ENCODE measurements at places on chromosomes 2 and 18. TPM values are rescaled to one million over a fixed set of nuclear protein-coding genes. Genes with fewer than 3 reads are reported as not detected.

Gene LYG2
- total RNA-seq, result 9.6 TPM

Gene CABLES1
- total RNA-seq, result 52.5 TPM

Gene SP140
- total RNA-seq, result not detected

- DNase-seq, result no peak
Measured at GRCh38 chr18:50751947-50752346, 67.9 kb downstream of the MRO start.

GRCh38 chr2:207558079-207558491 is 28.3 kb downstream of the CREB1 start:
- no peak for DNase-seq

DNA sequence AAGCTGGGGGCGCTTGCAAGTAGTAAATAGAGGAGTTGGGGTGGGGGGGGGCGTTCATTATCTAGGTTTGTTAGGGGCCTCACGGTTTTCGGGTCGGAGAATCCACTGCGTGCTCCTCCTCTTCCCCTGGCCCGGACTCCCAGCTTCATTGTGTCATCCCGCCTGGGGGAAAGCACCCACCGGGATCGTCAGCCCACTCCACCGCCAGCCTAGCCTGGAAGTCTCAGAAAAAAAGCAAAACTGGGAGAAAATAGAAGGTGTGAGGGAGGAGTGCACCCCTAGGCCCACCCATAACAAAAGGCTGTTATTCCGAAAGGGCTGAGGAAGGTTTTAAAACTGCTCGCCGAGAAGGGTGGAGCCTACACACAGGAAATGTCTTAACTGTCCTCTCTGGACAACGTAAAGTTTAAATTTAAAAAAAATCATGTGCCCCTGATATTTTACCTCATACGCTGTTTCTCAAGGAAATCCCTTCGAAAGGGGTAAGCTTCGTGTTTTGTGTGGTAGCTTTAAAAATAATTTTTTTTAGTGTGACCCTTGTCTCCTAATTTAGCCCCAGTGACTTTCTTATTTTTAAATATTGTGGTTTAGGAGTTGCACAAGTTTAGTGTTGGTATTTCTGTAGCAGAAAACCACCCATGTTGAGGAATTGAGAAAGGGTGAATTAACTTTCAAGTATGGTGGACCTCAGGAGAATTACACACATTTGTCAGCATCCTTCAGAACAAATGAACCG is 104.2 kb downstream of the SPTBN1 start:
- DNase-seq, result no peak

Gene PTPRM
- total RNA-seq, result 21.4 TPM

GRCh38 chr2:217273851-217274250 is 414.0 kb upstream of the TNP1 start:
- DNase-seq, result no peak

DNA sequence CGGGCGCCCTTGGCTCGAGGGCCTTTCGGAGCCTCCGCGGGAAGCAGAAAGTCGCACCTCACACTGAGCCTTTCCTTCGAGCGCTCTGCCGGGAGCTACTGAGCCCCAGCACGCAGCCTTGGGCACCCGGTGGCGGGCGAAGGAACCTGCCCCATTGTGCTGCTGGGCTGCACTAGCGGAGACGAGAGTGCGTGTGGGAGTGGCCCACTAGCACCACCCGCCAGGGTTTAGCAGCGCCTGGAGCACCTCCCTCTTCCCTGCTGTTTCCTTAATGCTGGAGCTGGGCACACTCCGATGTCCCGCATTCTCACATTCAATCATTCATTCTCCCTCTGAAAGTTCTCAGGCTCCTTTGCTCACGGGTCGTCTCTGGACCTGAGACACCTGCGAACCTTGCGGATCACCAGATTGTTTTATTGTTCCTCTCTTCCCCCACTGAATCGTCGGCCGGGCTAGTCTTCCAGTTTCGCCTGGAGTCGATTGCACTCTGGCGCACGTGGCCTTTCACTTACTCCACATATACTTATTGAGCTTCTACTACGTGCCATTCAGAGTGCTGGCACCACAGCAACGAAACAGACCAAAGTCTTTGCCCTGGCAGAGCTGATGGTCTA is 8.5 kb upstream of the PAX3 start:
- no peak for DNase-seq

Gene C2orf15
- 3.2 TPM for total RNA-seq

DNA sequence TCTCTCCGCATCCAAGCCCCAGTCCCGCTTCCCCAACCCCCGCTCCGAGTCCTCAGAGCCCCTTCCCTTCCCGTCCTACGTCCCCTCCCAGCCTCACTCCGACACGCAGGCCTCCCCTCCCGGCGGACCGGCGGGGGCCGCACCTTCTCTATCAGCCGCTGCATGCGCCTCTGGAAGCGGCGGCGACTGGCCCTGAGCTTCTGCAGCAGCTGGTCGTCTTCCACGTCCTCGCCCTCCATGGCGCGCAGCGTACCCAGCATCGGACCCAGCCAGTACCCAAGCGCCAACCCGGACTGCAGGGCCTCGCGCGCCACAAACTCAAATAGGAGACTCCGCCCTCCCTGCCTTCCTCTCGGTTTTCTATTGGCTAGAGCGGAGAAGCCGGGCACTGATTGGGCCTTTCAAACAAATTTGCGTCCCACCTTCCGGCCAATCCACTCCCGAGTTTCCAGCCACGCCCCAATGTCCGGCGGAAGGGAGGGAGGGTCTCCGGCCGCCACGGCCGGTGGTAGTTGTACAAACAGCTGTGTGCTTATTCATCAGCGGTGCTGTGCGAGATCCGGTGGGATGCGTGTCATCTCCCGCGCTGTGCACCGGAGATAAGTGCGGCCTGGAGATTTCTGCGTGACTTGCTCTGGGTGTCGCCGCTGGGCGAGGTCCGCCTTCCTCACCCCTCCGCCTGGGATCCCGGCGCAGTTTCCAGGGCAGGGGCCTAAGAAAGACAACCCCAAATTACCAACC is at the start of gene HJURP:
Gene HJURP (minus strand): TSS at position 295 of the 741 bp plus-strand sequence. CDS start 35 bp downstream, at position 260.
- DNase-seq, result peak; percentile 93

Gene CAPN14
- total RNA-seq, result 0.13 TPM

GRCh38 chr18:63831080-63831788 is 56.0 kb downstream of the SERPINB7 start:
- no peak for DNase-seq

- no peak for DNase-seq
Measured at GRCh38 chr2:86562485-86562921, 740 bp downstream of the CHMP3 start.

Gene RBM43
- 2.5 TPM for total RNA-seq

GRCh38 chr18:67621049-67621713 is 104.7 kb upstream of the DSEL start:
- DNase-seq, result no peak

Gene GAL3ST2
- 0.75 TPM for total RNA-seq

Data from lower leg skin (tissue), 4 donors.